Activated CD8-positive, alpha-beta memory T cell treated with anti-CD3 and anti-CD28 coated beads for 4 hours (primary cell): ENCODE measurements at places on chromosomes 12 and 14.

GRCh38 chr12:75564398-75564797 is 53.0 kb upstream of the KRR1 start:
- no peak for DNase-seq

GRCh38 chr14:27566843-27567382 is 969.1 kb upstream of the NOVA1 start:
- DNase-seq = no peak

- no peak for DNase-seq
Observed at GRCh38 chr12:64946132-64946829, 121.8 kb downstream of the TBC1D30 start.

- no peak for DNase-seq
Observed at GRCh38 chr12:120117961-120118320, 1.4 kb upstream of the RAB35 start.

DNA sequence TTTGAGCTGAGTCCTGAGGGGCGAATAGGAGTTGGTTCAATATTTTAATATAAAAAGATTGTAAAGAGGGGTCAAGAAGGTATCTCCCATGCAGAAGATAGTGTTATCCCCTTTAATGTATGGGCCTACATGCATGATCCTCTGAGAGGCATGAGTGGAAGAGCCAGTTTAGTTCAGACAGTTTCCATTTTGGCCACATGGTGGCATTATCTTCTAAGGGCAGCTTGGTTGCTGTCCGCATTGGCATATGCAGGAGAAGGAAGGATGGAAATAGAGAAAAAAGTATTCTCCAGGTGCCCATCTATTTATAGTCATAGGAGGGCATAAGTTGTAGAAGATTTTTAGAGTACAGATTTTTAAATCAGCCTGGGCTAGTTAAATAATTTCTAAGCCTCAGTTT is 5.4 kb downstream of the SAMD4A start:
- no peak for DNase-seq

- DNase-seq = no peak
Observed at GRCh38 chr14:94547151-94547680, 14.0 kb upstream of the SERPINA4 start.

GRCh38 chr12:67068761-67069450 is 200.3 kb upstream of the CAND1 start:
- DNase-seq = no peak

DNA sequence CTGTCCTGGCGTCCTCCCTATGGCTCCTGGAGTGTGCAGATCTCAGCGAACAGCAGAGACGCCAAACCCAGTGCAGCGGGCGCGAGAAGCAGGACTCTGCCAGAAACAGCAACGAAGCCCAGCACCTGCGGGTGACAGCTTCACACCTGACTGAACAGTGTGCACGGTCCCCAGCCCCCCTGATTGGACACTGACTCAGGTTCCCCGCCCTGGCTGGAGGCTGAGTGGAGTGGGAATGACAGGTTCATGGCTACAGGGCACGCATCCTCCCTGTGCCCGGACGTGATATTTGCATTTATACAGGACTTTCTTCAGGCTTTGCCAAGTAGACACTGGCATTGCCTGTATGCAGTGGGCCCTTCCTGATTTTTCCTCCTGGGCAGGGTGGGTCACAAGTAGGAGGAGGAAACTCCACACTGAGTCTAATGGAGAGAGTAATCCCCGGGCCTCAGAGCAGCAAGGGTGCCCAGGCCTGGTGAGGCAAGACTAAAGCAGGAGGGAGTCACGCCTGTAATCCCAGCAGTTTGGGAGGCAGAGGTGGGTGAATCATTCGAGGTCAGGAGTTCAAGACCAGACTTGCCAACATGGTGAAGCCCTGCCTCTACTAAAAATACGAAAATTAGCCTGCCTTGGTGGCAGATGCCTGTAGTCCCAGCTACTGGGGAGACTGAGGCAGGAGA is 71.6 kb downstream of the ASCL4 start:
- DNase-seq = no peak

DNA sequence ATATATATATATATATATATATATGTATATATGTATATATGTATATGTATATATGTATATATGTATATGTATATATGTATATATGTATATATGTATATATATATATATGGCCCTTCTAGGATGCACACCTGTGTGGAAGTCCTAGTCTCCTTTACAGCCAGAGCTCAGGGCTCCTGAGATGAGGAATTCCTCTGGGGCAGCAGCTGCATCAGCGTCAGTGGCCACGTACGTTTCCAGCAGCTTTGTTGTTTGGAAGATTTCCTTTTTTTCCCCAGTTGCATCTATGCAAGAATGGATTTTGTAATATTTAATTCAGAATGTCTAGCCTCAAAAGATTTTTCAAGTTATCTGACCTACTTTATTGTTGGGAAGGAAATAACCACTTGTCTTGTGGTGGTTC is 68.6 kb downstream of the TNFAIP2 start:
- no peak for DNase-seq

DNA sequence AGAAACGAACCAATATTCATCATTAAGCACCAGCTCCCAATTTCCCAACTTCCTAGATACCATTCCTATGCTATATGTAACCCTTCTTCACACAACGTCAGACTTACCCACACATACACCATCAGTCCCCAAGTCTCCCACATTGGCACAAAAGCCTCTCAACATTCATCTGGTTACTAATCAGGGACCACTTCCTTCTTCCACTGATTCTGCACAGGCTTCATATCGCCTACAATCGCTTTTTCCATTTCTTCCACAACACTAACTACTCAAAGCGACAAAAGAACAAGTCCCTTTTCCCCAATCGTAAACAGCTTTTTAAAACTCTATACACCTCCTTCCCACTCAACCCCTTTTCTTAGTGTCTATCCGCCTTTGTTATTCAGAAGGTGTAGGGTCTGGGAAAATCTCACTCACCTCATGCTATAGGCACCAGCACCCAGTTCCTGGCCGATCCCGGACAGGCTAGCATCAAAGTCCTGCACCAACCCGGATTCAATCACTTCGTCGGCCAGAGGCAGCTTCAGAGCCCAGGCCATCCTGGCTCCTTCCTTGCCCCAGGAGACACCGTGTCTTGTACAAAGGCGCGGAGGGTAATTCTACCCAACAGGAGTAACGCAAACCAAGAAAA is 936 bp downstream of the TFCP2 start:
- no peak for DNase-seq
